Tibial nerve (tissue), 4 donors: ENCODE measurements at places on chromosomes 13 and 19.

DNA sequence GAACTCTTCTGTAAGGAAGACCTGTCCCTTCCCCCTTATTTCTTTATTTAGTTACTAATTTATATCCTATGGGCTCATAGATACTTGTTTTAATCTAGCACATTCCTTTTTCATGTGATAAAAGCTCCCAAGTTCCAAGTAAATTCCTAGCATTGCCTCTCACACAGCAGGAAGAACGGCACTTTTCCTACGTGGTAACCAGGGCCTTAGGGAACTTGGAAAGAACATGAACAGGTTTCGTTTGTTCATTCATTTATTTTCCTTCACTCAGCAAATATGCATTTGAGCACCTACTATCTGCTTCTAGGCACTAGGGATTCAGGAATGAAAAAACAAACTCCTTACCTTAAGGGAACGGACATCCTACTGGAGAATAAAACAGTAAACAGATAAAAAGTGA lies 125.1 kb downstream of the SIPA1L3 start:
- DNase-seq: no peak

DNA sequence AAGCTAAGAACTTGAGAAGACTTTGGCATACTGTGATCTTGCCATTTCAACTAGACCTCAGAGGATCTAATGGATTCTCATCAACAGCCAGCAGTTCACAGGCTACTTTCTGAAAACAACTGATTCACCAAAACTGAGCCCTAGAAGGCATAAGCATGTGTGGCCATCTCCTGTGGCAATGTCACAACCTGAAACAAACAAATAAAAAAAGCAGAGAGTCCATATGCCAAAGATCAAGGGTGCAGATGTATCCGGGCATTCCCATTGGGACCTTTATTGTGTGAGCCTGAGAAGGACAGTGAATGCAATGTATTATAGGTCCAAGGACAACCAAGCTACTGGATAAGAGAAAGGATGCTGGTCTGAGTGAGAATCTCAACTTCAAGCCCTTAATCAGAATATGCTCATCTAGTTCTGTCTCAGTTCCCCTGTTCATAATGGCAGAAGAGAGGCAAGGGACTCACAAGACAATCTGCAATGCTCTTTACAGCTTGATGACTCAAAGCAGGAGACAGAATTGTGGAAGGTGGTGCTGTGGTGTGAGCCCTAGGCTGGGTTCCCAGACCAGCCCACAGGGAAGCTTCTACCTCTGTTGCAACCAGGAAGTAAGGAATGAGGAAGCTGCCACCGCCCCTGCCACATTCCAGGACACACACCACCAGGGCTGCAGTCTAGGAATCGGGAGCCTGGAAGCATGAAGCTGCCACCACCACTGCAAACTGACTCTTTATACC lies 133.7 kb downstream of the RAP2A start:
- no peak for DNase-seq

GRCh38 chr19:48455908-48456562 lies 661 bp downstream of the KCNJ14 start:
- DNase-seq: no peak

DNA sequence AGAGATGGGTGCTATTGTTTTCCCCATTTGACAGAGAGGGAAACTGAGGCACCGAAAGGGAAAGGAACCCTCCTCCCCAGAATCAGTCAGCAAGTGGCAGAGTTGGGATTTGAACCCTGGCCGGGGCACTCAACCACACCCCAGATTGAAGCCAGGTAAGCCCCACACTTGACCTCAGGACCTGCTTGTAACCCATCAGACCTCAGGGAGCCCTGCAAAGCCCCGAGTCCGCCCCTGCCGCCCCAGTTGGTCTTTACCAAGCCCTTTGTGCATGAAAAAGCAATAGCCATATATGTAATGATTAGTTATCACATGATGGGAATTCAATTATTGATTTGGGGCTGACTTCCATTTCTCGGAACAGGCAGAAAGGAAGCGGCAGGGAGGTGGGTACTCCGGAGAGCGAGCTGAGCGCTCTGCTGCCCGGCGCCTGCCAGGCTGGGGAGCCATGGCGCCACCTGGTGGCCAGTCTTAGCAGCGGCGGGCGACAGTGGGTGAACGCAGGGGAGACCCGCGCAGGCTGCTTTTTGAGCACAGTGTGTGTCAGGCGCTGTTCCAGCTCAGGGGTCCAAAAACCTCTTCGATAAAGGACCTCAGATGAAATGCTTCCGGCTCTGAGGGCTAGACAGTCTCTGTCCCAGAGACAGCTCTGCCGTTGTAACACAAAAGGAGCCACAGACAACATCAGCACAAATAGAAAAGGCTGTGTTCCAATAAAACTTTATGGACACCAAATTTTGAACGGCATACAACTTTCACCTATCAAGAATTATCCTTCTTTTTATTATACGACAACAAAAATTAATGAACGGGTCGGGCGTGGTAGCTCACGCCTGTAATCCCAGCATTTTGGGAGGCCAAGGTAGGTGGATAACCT lies 82.9 kb upstream of the CACNA1A start:
- DNase-seq: peak; percentile 76

DNA sequence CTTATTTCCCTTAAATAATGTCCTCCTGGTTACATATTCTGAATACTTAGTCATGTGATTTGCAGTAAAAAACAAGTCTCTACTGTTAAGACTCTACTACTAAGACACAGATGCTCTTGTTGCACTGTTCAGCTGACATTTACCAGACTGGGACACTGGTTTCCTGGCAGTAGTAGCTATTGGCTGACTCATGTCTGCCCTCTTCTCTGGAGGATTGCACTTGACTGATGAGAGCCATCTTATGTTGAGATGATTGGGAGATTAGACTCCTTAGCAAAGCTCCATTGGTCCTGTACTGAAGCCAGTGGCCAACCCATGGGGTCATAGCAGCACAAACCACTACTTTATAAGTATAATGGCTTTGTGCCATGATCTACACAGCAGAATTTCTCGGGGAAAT lies 1672.6 kb upstream of the PCDH20 start:
- no peak for DNase-seq

GRCh38 chr13:43573802-43574514 lies 212.8 kb downstream of the ENOX1 start:
- DNase-seq: no peak
